ENCODE measurements at places on chromosomes 5 and 9.
A peak's percentile ranks its signal among the peaks of the same experiment; 100 is the strongest.

- DNase-seq = peak; percentile 100
Measured at GRCh38 chr9:83979812-83980394, at the start of gene HNRNPK. Gene HNRNPK (minus strand): TSS chr9:83980215. CDS start chr9:83978252, 1,963 bp downstream.

DNA sequence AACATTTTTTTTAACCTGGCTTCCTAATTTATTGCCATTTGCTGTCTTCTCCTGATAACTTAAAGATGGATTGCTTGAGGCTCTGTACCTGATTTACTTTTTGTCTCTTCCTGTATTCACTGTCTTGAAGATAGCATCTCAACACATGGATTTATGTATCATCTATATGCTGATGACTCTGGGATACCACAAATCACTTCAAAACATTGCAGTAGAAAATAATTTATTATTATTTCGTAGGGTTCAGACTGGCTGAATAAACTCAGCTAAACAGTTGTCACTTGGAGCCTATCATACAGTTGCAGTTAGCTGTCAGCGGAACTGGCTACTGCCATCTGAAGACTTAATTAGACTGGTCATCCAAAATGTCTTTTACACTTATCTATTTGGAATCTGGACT, 1025.2 kb upstream of the CDH18 start:
- no peak for DNase-seq

DNA sequence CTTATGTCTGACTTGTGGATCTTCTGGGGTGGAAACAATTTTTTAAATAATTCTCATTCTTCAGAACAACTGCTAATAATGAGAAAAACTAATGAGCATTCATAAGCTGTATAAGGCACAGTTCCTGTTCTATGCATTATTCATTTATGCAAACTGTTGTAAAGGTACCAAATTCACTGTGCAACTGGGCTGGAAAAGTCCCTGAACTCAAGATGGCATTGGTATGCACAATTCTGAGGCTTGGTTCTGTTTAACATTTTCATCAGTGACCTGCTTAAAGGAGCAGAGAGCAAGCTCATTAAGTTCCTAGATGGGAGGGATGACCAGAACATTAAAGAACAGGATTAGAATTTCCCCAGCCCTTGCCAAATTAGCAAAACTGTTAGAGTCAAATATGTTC, 104.5 kb downstream of the RFK start:
- no peak for DNase-seq

DNA sequence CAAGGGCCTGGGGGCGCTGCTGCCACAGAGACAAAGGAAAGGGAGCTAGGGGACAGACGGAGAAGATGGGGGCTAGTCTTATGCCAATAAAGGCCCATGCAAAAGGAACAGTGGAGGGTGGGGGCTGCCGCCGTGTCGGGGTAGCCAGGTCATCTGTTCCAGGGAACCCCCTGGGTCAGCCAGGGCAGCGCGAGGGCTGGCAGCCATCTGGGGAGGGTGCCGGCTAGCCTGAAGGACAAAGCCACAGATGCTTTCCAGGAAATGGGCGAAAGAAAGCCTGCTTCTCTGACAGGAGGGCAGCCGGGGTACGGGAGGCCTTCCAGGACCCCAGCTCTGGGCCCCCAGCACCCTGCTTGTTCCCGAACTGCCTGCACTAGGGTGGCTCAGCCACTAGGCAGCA, 1.6 kb upstream of the CARD9 start:
- no peak for DNase-seq

DNA sequence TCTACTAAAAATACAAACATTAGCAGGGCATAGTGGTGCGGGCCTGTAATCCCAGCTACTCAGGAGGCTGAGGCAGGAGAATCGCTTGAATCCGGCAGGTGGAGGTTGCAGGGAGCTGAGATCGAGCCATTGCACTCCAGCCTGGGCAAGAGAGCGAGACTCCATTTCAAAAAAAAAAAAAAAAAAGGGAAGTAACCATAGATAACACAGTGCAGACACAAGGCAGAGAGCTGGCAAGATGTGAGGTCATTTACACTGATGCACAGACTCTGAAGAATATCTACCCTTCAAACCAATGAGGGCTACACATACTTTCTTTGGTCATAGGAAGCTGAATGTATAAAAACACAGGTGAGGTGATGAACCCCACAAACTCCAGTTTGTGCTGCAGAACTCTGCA, 131.9 kb downstream of the DCP2 start:
- DNase-seq = no peak

GRCh38 chr5:83817591-83817990, 96.9 kb upstream of the HAPLN1 start:
- DNase-seq = peak; percentile 10

- DNase-seq = no peak
Measured at GRCh38 chr5:16311666-16312065, 132.1 kb upstream of the MARCHF11 start.

DNA sequence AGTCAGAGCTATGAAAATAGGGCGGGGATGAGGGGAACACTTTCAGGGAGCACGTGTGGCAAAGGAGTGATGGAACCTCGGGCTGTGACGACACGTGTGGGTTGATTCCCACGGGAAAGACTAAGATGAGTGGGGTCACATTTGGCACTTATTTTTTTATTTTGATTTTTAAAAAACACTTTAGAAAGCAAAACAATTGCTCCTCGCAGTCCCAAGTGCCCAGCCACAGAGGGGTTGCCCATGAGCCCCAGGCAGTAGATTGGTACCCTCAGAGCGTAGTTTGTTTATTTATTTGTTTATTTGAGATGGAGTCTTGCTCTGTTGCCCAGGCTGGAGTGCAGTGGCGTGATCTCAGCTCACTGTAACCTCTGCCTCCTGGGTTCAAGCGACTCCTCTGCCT, 69.7 kb downstream of the WNK2 start:
- DNase-seq = no peak

Data from tongue (tissue), 3 donors.